ENCODE measurements at places on chromosomes 12 and 14. TPM values are rescaled to one million over a fixed set of nuclear protein-coding genes. Genes with fewer than 3 reads are reported as not detected.

The ZBTB42 gene
- 5.8 TPM for total RNA-seq

- DNase-seq: no peak
Measured at GRCh38 chr12:6840761-6841515, at the start of gene GNB3. TSS of gene GNB3 (plus strand) at chr12:6840925. CDS start at chr12:6841288, 363 bp downstream.

DNA sequence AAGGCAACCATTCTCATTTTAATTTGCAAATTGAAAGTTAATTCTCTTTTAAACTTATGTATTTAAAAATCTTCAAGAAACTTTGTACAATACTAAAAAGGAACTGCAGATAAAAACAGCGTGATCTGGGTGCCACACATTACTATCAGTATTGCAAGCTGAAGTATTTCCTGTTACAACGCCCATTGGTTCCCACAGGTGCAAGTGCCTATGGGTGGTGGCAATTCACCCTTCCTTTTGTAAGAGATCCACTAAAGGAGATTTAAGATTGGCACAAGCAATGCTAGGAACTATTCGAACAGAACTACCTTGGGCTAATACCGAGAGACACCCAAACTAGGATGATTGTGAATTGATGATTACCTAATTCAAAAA lies 13.2 kb downstream of the TAOK3 start:
- no peak for DNase-seq

- DNase-seq: no peak
Measured at GRCh38 chr12:3002646-3003045, 43.4 kb downstream of the TEAD4 start.

DNA sequence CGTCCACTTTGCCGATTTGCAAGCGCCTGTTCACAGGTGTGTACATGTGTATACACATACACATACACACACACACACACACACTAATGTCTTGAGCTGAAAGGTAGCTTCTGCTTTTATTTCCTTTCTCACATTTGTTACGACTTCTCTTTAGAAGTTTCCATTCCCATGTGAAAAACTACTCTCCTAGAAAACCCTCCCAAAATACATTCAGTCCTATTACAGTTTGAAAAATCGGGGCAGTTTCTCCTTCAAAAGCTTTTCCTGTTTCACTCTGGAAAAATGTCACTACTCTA lies 3.9 kb downstream of the BLTP3B start:
- DNase-seq: no peak

DNA sequence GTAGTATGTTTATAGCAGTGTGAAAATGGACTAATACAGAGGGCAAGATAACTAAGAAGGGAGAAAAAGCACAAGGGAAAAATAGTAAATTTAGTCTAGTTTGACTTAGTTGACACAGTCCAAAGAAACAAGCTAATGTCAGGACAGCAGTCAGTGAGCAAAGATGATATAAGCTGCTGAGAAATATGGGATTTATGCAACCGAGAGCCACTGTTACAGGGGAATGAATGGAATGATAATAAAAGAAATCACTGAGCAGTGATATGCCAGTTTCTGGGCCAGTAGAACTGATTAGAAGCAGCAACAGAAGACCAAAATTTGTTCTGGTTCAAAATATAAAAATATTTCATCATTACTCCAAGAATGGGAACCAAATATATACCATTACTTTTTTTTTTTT lies 60.1 kb downstream of the R3HDM2 start:
- DNase-seq: no peak

- DNase-seq: no peak
Measured at GRCh38 chr12:113203852-113204760, 17.2 kb upstream of the TPCN1 start.

DNA sequence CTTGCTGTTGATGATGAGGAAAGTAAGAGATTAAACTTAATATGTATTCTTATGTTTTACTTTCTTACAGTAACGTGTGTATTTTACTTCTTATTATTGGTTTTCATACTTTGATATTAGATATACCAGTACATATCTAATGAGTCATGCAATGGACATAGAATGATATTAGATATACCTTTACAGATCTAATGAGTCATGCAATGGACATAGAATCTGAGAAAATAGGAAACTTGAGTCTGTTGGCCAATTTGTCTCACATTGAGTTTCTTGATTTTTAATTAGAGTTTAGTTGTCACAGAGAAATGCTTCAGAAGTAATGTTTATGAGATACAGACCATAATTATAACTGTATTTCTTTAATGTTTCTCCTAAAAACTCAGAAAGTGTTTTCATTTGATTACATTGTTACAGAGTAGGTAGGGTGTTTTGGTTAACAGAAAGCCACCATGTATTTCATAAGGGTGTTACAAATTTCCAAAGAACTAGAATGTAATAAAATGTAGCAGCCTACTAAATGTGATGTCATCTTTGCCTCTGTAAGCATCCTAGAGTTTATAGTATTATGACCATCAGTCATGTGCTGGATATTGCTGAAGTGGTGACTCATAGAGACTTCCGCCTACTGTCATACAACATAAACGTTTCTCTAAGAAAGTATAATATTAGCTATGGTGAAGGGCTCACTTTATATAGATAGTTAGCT lies 3.0 kb downstream of the GAS2L3 start:
- DNase-seq: no peak

DNA sequence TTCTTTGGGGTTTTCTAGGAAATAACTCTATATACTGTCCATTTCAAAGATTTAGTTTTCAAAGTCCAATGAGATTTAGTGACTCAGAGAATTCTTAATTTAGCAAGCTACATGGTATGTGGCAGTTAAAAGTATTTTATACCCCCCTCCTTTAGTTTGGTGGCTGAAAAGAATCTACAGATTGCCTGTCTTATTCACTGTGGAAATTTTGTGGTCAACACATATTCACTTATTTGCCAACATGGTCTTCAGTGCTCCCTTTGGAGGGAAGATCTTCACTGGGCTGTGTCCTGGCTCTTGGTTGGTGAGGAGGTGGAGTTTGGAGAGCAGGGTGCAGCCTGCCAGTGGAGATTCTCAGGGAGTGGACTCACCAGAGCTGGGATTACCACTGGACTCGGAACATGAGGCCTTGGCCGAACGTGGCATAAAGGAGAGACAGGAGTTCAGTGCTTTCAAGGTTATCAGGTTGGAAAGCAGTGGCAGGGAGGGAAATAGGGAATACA lies 39.8 kb downstream of the SAMD4A start:
- DNase-seq: no peak

Data from mesothelial cell of epicardium (in vitro differentiated cells).